ENCODE measurements at places on chromosomes 4 and X.

DNA sequence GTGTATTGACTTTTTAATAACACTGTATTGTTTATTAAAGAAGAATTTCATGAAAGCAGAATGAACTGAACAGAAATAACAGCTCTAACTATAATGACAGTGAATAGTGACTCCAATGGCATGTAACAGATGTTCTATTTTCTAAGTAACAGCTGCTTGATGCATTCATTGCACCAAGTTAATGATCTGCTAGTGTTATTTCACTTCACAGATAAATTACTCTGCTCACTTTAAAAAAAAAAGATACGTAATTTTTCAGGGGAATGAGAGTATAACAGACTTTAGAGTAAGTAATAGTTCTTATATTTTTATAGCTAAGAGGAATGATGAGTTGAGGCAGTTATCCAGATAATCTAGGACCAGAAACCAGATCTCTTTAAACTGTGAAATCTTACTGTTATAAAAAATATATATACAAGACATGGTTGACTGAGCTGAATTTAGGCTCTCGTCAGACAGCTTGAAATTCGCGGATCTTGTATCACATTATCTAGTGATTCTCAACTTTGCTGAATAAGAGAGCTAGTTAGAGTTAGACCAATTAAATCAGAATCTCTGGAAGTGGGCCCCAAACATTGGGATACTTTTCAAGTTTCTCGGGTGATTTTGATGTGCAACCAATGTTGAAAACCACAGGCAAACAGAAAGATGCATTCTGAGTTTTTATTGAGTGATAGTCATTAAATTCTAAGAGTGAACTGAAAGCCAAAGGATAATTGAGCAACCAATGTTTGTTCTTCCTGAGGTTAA lies 840.7 kb downstream of the DMD start:
- no peak for DNase-seq

DNA sequence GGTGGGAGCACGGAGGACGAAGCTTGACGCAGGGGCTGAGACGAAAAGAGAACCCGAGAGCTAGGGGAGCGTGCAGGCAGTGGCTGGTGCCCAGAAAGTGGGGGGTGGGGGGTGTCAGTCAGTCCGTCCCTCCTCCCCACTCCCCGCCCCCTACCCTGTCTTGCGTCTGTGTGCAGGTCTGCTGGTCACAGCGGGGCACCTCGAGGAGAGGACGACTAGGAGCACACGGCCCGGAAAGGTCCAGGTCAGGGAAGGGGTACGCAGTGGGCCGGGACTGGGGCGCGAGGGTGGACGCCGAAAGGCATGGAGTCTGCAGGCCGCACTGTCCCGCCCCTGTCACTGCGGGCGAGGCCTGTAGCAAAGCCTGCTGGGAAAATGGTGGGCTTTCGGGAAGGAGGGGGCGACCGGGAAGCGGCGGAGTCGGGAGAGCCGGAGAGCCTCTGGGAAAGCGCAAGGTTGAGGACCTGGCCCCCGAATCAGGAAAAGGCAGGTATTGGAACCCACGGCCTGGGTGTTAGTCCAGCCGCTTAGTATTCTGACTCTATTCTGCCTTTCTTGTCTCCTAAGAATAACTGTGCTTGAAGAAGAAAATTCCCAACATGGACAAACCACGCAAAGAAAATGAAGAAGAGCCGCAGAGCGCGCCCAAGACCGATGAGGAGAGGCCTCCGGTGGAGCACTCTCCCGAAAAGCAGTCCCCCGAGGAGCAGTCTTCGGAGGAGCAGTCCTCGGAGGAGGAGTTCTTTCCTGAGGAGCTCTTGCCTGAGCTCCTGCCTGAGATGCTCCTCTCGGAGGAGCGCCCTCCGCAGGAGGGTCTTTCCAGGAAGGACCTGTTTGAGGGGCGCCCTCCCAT lies 769 bp downstream of the TCEAL1 start:
- peak; percentile 1 for DNase-seq

- DNase-seq, result no peak
Observed at GRCh38 chr4:127211650-127212560, 420.9 kb upstream of the INTU start.

DNA sequence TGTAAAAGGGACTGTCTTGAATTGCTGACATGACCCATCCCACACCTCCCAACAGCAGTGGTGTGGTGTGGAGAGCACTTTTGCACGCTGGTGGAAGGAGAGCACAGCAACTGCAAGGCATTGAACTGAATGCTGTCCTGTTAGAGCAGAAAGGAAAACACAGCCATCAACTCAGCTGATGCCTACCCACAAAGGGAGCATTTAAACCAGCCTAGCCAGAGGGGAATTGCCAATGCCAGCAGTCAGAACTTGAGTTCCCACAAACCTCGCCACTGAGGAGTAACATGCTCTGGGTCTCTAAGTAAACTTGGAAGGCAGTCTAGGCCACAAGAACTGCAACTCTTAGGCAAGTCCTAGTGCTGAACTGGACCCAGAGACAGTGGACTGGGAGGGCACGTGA lies 31.9 kb downstream of the MAGED4 start:
- no peak for DNase-seq

GRCh38 chr4:772118-772517 lies 53.8 kb downstream of the CPLX1 start:
- DNase-seq, result no peak

- no peak for DNase-seq
Observed at GRCh38 chr4:72887152-72887551, 182.4 kb downstream of the COX18 start.

DNA sequence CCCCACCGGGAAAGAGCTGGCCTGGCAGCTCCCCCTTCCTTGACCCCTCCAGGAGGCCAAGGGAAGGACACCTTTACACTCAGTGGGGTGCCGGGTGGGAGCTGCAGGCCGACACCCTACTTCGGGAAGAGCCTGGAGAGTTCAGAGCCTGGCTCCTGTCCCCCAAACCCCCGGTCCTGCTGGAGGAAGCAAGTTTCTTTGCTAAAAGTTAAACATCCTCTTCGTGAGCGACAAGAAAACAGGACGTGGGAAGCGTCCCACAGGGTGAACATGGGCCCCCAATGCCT lies 2.4 kb upstream of the FTSJ1 start:
- DNase-seq, result no peak

GRCh38 chrX:29432534-29432933 lies 782.8 kb upstream of the MAGEB2 start:
- no peak for DNase-seq

DNA sequence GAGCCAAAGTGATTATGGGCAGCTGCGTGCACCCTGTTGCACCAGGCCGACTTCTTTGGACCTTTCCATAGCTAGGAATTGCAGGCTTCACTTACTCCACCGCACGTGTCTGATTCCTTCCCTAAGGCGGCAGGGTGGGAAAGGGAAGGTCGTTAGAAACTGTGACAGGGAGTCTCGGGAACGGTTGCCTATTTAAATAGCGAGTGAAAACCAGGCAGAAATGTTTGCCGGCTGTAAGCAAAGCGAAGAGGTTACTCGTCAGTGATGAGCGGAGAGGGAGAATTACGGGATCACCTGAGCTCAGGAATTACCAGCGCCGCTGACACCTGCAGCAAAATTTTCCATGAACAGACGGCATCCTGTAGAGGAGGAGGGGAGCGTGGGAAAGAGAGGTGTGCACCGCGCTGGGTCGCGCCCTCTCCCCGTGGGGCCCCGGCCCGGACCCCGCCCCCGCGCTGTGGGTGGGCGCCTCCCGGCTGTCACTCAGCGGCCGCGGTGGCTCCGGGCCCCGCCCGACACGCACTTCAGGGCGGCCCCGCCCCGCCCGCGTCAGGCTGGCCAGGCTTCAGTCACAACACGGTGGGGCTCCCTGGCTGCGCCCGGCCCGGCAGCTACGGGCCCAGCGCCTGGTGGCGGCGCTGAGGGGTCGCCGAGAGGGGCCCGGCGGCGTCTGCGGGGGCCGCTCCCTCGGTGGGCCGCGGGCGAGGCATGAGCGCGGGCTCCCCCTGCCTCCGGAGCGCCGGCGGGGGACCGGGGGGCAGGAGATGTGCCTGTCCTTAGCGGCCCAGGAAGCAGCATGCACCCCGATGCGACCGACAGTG lies at the start of gene SNX25:
Gene SNX25, plus strand, starts transcription at position 568 of the 821 bp plus-strand sequence. Its CDS starts 229 bp downstream, at position 797.
- peak; percentile 74 for DNase-seq

GRCh38 chr4:150010525-150011126 lies 67.6 kb upstream of the DCLK2 start:
- DNase-seq, result no peak

DNA sequence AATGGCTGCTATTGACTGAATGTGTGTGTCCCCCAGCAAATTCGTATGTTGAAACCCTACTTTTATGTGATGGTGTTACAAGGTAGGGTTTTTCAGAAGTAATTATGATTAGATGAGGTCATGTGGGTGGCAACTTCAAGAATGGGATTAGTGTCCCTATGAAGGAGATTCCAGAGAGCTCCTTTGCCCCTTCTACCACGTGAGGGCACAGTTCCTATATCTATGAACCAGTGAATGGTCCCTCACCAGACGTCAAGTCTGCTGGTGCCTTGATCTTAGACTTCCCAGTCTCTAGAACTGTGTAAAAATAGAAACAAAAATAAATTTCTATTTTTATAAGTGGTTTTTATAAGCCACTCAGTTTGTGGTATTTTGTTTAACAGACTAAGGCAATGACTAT lies 1137.6 kb upstream of the IGFBP7 start:
- DNase-seq, result no peak

Measured in activated CD4-positive, CD25-positive, alpha-beta regulatory T cell (primary cell).